Ecto neural progenitor cell (in vitro differentiated cells): ENCODE measurements at places on chromosomes 12 and 14.

DNA sequence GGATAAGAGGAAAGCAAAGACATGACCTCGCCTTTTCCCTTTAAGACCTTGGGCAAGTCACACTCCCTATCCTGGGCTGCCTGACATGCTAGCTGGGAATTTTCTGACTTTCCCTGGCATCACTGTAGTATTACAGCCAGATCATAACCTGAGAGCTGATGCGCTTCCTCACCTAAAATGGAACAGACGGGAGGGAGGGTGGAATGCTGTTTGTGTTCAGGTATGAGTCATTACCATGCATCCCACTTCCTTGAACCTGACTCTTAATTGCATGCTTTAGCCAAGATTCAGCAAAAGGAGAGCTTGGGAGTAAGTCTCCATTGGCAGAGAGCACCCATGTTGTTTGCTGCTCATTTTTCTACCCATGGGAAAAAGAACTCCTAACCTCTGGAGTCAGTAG is 156.5 kb downstream of the KCNK10 start:
- peak; percentile 14 for DNase-seq

DNA sequence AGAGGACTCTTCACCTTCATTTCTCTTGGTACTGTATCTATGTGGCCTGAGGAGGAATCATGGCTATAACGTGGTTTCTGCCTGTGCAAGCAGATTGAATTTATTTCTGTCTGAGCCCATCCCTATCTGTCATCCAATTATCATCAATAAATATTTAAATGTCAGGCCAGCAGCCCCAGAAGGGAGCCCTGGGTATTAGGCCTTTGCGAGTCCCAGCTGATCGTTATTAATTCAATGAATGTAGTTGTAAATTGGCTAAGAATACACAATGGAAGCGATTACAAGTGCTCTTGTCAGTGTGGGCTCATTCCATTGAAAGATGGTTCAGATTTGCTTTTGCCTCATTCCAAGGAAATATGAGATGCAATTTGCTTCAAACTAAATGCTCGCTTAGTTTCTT is 142.0 kb downstream of the KTN1 start:
- DNase-seq: no peak

GRCh38 chr12:99984271-99985128 is at the start of gene ANKS1B:
Gene ANKS1B (minus strand): TSS chr12:99984936. CDS start chr12:99984237, 699 bp downstream.
- DNase-seq: peak; percentile 88

DNA sequence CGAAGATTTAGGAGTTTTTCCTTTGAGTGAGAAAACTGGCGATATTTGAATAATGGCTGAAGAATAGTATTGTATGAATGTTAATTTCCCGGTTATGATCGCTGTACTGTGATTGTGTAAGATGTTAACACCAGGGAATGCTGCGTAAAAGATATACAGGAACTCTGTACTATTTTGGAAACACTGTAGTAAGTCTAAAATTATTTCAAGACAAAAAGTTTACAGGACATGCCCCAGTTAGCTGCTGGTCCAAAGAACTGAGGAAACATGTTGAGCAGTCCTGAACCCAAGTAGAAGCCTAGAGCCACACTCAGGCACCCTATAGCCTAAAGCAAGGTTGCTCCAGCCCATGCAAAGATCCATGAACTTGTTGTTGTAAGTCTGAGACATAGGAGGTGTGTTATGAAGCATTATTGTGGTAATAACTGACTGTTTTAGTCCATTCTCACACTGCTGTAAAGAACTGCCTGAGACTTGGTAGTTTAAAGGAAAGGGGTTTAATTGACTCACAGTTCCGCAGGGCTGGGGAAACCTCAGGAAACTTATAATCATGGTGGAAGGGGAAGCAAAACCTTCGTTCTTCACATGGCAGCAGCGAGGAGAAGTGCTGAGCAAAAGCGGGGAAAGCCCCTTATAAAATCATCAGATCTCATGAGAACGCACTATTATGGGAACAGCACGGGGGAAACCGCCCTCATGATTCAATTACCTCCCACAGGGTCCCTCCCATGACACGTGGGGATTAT is 99.8 kb upstream of the RESF1 start:
- DNase-seq: no peak

- peak; percentile 93 for DNase-seq
These were observed at the start of gene TXNRD1 for GRCh38 chr12:104215638-104216297. Gene TXNRD1 (plus strand): TSS chr12:104215779. CDS start chr12:104215803, 24 bp downstream.

DNA sequence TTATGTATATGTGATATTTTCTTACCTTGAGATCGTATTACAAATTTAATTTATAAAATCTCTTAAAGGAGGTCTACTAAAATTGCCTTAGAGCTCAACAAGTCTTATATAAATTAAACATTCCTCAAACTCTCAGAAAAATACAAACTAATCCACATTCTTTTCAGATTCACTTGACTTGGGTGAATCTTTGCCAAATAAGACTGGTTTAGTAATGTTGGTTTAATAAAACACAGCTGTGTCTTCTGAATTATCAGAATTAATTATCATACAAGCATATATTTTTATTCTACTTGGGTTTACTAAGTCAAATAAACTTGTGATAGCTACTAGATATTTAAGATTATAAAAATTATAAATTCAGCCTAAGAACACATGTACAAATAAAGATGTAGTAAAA is 13.3 kb downstream of the GLIPR1L2 start:
- no peak for DNase-seq

DNA sequence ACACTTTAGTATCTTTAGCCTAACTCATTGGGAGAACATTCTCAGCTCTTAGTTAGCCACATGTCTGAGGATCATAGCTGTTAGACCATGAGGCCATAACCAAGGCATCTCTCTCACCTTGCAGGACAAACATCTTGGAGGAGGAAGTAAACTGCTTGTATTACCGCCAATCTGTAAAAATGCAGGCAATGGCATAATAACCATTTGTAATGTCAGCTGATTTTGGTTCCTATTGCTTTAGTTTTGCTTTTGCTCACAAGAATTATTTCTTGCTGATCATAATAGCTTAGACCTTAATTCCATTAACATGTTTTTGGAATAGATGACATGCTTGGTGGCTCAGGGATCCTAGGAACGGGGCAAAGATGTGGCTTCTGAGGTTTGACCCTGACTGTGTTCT is 16.4 kb upstream of the GSG1 start:
- DNase-seq: no peak

GRCh38 chr12:108495054-108495453 is 20.0 kb upstream of the FICD start:
- DNase-seq: peak; percentile 76

- no peak for DNase-seq
These were observed 3.5 kb downstream of the RIN3 start for GRCh38 chr14:92516966-92517506.

GRCh38 chr12:82740129-82741000 is 53.7 kb downstream of the TMTC2 start:
- no peak for DNase-seq

GRCh38 chr12:53618275-53618674 is 7.9 kb downstream of the ATF7 start:
- no peak for DNase-seq

- no peak for DNase-seq
These were observed 1422.3 kb downstream of the AACS start for GRCh38 chr12:126487431-126487980.

- no peak for DNase-seq
These were observed 91.1 kb upstream of the FUT8 start for GRCh38 chr14:65321370-65321875.

DNA sequence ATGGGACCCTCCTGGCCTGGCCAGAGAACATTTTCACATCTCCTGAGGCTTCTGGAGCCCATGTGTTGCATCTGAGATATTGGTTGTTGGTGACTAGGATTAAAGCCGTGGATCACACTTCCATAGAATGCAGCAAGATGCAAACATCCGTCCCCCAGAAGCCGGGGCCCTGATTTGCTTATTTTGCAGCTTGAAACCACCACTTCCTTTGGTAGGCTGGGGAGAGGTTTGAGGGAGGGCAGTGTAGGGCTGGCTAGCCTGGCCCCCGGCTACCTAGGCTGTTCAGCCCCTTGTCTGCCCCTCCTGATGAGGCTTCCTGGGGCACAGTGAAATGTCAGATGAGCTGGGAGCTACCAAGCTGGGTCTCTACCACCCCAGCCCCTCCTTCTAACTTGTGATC is 209.7 kb upstream of the PWP1 start:
- no peak for DNase-seq

DNA sequence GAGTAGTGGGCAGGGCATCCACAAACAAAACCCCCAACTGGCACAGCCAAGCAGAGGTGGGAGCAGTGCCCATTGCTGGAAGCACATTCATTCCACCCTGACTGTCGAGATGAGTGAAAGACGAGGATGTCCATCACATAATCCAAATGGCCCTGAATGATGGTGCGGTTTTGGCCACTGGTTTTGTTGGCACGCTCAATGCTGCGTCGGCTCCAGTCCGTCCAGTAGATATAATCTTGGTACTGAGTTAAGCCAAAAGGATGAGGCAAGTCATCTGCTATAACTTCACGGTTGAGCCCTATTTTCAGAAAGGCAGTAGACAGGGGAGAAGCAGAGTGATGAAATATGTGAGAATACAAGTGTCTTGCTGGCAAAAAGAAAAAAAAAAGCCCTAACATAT is 88.1 kb downstream of the BCL2L14 start:
- no peak for DNase-seq

DNA sequence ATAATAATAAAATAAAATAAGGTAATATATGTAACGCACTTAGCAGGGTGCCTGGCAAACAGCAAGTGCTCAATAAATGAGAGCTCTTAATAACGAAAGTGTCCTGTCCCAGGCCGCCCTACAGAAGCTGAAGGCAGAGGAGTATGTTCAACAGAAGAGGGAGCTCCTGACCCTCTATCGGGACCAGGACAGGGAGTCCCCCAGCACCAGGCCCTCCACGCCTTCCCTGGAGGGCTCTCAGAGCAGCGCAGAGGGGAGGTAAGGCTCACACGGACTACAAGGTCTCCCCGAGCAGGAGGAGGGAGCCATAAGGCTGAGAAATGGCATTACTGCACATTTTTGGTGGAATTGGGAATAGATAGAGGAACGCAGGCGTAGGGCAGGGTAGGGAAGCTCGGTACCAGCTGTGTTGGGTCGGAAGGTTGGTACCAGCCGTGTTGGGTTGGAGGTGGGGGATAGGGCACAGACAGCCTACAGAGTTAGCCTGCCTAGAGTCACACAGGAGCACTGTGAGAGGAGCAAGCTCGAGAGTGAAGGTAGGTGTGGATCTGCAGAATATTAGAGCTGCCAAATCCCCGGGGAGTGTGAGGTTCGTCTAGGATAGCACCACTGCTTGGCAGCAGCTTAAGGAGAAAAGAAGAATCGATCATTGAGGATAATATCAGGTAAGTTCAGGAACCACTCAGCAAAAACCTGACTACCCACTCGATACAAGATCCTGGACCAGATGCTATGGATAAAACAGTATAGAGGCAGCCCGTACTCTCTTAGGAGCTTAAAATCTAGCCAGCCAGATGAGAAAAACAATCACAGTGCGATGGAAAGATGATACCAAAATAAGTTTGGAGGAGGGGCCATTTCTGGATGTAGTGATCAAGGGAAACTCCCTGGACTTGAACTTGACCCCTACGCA is 15.3 kb downstream of the TNFRSF1A start:
- no peak for DNase-seq

GRCh38 chr14:75077794-75078193 is 8.4 kb downstream of the ZC2HC1C start:
- DNase-seq: no peak

DNA sequence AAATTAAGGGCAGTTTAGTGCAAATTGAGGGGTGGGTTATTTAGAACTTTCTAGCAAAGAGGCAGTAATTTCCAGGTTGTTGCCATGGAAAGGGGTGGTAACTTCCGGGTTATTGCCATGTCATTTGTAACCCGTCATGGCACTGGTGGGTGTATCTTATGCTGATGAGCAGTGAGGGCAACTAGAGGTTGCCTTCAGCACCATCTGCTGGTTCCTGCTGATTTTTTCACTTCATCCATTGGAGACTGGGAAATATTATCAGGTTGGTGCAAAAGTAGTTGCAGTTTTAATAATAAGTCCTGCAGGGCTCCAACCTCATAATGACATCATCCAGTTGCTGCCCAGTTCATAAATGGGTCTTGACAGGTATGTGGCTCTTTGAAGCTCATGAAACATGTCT is 24.4 kb upstream of the SERPINA4 start:
- DNase-seq: no peak

DNA sequence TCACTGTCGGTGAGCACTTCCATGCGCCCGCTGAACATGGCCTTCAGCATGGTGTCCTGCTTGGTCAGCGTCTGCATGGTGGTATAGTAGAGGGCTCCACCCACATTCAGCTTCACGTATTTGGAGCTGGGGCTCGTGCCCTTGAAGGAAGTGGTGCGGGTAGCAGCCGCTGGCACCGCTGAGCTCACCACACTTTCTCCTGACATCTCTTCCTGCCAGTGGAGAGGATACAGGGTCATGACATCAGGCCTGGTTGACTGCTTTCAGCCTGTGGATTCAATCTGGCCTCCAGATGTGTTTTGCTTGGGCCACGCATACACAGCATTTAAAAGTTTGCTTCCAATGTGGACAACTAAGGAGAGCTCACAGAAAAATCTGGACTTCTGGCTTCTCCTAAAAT is 7.6 kb downstream of the KCTD10 start:
- no peak for DNase-seq

GRCh38 chr14:77059276-77059915 is 30.9 kb upstream of the IRF2BPL start:
- no peak for DNase-seq

GRCh38 chr12:68970951-68971350 is 38.0 kb upstream of the CPM start:
- DNase-seq: no peak

DNA sequence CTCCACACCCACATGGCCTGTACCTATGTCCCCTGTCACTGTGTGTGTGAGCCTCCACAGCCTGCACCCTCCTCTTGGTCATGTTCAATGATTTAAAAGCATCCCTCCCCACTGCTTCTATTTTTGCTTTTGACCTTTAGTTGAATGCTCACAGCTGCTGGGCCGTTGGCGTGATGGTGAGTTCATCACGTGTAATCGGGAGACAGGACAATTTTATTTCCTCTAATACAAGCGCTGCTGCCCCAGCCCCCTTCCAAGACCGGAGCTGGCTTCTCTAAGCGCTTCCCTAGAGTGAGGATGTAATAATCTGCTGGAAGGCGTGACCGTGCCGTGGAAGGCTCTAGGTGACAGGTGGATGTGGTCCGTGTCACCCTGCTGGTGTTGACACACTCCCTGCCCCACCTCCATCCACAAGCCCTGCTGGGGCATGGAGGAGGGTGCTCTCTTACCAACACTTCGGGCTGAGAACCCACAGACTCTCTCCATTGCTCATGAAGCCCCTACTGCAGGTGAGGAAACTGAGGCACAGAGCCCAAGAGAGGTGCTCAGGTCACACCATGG is 25.4 kb downstream of the CCDC85C start:
- no peak for DNase-seq

- DNase-seq: no peak
These were observed 45.3 kb upstream of the LRIG3 start for GRCh38 chr12:58965568-58965967.

DNA sequence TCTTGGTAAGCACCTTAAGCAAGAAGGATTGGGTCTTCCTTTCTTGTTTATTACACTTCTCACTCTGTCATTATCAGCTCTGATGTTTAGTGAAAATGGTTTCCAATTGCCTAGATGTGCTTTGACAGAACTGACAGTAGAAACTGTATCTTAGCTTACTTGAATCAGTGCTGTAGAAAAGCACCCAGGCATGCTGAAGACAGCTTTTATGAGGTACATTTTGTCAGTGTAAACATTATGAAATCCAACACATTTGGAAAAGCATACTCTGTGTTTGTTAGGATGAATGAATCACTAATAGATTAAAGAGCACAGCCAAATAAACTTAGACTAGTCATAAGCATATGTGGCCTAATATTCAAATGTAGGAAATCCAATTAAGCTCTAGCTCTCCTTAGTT is 290.2 kb upstream of the NPAS3 start:
- DNase-seq: no peak
